Metanephros (tissue), 2 donors: ENCODE measurements at places on chromosomes 7 and 10. TPM values are rescaled to one million over a fixed set of nuclear protein-coding genes. Genes with fewer than 3 reads are reported as not detected.

The CCDC7 gene
- 20.4 TPM for total RNA-seq

The LRGUK gene
- 4.7 TPM for total RNA-seq

The CALML5 gene
- total RNA-seq: not detected

The IKZF1 gene
- 12.7 TPM for total RNA-seq

The NUTM2E gene
- total RNA-seq: 0.76 TPM

The AUTS2 gene
- total RNA-seq: 69.8 TPM
